Activated T-cell treated with anti-CD3 and anti-CD28 coated beads, Interleukin-2, amount 50 U/mL, for 1 hour (primary cell): ENCODE measurements at places on chromosomes 3 and 15.

DNA sequence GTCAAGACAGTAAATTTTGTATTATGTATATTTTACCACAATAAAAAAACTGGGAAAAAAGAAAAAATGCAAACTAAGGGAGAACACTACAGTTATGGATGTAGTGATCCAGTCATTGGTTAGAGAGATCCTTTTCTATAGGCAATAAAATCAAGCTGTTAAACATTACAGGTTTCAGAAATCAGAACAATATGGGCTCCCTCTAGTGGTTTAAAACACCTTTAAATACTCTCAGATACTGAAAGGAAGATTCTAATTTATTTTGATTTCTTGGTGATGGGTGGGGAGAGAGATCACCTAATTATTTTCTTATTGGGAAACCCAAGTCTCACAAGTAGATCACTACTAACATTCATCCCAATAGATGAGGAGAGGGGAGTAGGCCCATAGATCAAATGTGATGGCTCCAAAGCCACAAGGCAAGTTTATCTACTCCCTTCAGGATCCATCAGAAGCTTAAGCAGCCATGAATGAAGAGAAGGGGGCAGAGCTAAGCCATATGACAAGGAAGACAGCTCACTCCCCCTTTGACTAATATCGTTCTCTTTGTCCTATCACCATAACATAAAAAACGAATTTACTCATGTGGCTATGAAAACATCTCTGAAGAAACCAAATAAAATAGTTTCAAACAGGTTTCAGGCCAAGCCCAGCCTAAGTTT lies 118.6 kb downstream of the ANO10 start:
- DNase-seq = no peak

- DNase-seq = no peak
These were observed 80.7 kb downstream of the UBR1 start for GRCh38 chr15:43025150-43025549.

DNA sequence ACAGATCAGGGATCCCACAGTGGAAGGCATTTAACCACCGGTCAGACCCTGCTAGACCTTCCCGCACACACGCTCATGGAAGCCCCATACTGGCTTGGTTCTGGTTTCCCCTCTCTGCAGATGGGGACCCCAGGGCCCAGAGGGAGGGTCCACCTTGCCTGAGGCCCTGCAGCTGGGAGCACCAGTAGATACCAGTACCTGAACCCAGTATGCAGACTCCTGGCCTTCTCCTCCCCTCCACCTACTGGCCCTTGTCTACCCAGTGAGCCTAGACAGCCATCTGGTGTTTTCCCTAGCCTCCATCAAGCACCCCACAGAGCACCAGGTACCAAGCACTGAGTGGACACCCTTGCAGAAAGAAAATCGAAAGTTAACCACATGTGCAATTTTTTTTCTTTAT lies 65.1 kb downstream of the MEGF11 start:
- DNase-seq = no peak

DNA sequence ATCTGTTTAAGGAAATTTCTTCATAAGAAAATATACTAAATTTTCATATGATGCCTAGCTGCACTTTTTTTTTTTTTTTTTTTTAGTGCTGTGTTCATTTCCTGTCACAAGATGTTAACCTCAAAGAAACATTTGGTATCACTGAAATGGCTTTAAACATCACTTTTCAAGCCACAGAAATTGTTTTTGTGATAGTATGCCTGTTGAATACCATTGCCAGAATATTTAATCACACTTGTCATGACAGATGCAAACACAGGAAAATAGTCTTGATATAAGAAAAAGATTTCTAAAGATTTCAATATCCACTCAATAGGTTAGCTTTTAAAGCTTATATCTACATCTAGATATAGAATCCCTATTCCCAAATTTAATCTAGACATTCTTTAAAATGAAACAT lies 608.5 kb upstream of the AGTR1 start:
- no peak for DNase-seq

DNA sequence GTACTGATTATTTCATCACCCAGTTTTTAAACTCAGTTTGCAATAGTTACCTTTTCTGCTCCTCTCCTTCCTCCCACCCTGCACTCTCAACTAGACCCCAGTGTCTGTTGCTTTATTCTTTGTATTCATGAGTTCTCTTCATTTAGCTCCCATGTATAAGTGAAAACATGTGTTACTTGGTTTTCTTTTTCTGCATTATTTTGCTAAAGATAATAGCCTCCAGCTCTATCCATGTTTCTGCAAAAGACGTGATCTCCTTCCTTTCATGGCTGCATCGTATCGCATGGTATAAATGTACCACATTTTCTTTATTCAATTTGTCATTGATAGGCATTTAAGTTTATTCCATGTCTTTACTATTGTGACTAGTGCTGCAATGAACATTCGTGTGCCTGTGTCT lies 79.0 kb downstream of the NAALADL2 start:
- no peak for DNase-seq
